WERI-Rb-1 (cell line): ENCODE measurements at places on chromosomes 1 and 21.

DNA sequence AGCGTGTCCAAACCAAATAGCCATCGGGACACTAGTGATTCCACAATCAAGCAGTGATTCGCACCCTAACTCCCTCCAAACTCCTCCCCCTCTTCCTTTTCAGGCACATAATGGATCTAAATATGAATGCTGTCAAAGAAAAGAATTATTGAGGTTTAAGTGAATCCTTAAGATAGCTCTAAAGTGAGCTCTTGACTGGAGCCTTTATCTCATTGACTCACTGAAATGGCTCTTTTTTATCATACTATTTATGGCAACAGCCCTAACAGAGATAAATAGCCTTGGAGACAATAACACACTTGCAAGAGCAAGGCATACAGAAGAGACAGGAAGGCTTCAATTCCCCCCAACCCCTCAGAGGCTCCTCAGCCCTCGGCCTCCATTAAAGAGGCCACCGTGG, 143.3 kb downstream of the PLXNA2 start:
- no peak for DNase-seq

- peak; percentile 10 for DNase-seq
These were observed 32.1 kb downstream of the LAMC2 start for GRCh38 chr1:183218027-183218618.

- DNase-seq: no peak
These were observed 30.0 kb downstream of the ZBTB17 start for GRCh38 chr1:15945832-15946448.

- no peak for DNase-seq
These were observed 178.0 kb upstream of the IVNS1ABP start for GRCh38 chr1:185495007-185495406.

DNA sequence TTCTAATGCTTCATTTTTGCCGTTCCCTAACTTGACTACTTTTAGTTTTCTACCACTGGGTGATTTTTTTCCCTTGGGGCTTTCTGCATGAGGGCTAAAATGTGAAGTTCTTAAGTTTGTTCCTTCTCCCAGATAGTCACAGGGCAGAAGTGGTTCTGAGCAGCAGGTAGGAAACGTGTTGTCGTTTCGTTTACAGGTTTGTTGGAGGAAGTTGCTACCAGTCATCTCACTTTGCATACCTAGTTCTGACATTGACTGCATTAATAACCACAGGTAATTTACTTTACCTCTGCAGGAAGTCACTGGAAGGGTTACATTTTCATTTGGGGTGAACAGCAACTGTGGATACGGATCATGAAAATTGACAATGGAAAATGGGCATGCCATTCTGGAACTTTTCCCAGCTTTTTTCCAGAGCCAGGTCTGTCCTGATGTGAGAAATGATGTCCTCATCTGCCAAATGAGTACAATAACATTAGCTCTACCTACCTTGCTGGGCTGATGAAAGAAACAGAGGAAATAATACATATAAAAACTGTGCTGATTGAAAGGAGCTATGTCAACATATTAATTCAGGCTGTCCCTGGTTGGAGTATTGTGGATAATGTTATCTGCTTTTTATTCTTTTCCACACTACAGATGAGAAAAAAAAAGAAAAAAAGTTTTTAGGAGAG, 94.2 kb downstream of the DISC1 start:
- DNase-seq: no peak

DNA sequence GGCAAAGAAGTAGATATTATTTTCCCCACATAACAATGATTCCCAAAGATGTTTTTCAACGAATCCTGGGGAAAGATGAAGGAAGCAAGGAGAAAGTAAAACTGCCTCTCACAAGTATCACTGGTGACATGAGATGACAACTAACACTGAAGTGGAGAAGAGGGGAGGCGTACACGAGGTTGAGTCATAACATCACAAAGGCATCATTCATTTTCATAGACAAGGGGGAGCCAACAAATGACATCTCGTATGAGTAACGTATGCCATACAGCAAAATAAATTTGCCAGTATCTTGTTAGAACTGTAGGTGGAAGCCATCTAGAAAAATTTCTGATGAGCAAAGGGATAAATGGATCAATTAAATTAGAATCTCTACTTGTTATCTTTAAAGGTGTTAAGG, 56.6 kb downstream of the ATP1B1 start:
- DNase-seq: no peak

- no peak for DNase-seq
These were observed 75.7 kb upstream of the F3 start for GRCh38 chr1:94617134-94617805.

GRCh38 chr1:7335224-7335879, 435.7 kb upstream of the VAMP3 start:
- no peak for DNase-seq

DNA sequence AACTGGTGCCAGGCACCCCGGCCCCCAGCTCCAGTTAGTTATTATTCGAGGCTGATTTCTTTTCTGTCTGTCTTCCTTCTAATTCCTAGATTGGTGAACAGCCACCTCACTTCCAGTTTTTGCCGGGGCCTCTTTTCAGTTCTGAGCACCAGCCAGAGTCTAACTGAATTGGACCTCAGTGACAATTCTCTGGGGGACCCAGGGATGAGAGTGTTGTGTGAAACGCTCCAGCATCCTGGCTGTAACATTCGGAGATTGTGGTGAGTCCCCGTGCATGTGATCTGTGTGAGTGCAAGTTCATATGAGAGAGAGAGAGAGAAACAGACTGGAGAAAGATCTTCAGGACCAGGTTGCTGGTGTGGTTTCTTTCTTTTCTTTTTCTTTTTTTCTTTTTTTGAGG, 13.5 kb downstream of the NLRP3 start:
- DNase-seq: no peak

GRCh38 chr1:94205639-94206038, 31.7 kb downstream of the ARHGAP29 start:
- no peak for DNase-seq

DNA sequence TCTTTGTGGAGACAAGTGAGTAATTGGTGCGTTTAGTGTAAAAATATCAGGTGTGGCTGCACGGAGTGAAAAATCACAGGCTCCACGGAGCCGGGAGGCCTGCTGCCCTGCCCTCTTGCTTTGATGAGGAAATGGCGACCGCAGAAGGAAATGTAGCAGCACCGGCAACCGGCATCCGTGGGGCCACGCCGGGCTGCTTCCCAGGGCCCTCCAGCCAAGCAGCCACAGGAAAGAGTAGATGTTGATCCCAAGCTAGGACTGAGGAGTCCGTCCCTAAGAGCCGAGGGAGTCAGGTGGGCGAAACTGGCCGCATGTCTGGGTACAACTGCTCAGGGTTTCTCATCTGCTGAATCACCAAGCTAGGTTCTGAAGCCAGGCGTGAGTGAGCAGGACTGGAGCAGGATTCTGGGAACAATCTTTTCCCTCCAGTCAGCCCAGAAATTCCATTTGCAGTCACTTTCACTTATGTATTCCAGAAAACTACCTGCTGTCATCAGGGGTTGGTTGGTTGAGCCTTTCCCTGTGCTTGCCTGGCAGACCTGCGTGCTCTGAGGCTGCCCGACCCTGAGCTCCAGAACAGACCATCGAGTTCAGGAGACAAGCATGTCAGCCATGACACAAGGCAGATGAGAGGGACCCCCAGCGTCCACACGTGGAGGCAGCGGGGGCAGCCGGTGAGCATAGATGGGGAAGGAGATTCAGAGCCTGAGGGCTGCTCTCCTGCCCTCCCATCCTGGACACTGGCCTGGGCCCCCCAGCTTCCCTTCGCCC, 5.8 kb upstream of the ITGB2 start:
- no peak for DNase-seq

DNA sequence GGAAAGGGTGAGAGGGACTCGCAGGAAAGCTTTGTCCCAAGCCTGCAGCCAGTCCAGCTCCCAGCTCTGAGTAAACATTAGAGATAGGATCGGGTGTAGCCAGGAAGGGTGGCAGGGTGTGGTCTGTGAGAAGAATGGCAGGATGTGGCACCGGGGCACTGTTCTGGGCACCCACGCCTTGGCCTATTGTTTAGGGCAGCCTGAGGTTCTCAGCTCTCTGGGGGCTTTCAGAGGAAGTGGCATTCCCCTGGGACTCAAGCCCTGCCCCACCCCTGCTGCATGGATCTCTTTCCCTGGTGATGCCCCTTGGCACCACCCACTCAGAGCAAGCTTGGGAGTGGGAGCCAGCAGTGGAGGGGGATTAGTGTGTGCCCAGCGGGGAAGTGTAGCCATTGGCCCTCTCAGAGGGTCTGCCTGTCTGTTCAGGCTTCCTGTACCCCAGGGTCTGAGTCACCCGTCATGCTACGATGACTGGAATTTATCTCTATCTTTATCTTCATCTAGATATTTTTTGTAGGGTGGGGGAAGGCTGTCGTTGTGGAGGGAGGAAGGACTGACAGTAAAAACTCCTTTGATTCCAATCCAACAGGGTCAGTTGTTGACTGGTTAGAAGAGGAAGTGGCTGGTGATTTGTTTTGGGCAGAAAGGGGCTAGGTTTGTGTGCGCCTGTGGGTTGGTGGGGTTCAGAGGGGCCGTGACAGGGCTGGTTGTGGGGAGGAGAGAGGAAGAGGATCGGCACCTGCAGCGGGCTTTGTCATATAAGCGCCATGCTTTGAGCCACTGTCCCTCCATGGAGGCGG, 31.6 kb downstream of the SOX13 start:
- DNase-seq: no peak

GRCh38 chr1:246068619-246069509, 438.2 kb downstream of the SMYD3 start:
- no peak for DNase-seq

DNA sequence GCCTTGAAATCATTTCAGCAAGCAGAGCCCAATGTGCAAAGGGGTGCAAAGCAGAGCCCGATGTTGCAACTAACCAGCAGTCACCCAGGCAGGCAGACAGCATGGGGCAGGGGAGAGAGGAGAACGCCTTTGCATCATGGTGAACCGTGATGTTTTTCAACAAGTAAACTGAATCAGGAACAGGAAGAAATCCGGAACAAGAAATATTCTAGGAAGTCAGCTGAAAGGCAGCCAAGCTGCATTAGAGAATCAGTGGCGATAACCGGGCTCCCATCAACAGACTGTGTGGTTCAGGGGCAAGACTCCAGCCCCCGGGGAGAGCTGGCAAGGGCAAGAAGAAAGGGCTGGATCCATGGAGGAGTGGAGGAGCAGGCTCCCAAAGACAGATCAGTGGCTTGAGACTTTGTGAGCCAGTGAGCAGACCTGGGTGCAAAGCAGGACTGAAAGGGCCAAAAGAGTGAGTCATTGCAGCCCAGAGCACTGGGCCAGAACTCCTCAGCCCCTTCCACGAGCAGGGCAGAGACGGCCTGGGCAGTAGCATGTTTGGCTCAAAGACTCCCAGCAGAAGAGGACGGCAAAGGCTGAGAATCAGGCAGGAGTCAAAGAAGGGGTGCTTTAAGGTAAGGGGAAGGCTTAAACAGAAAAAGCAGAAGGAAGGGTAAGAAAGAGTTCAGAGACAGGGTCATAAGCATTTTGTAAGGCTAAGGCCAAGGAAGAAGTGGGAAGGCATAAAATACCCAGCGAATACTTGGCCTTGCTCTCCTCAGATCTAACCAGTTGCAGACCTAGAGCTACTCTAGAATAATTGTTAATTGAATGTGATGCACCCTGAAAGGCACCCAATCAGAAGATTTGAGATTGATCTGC, 155.0 kb downstream of the SETD4 start:
- DNase-seq: no peak

GRCh38 chr1:226688056-226688748, 50.9 kb downstream of the ITPKB start:
- no peak for DNase-seq

DNA sequence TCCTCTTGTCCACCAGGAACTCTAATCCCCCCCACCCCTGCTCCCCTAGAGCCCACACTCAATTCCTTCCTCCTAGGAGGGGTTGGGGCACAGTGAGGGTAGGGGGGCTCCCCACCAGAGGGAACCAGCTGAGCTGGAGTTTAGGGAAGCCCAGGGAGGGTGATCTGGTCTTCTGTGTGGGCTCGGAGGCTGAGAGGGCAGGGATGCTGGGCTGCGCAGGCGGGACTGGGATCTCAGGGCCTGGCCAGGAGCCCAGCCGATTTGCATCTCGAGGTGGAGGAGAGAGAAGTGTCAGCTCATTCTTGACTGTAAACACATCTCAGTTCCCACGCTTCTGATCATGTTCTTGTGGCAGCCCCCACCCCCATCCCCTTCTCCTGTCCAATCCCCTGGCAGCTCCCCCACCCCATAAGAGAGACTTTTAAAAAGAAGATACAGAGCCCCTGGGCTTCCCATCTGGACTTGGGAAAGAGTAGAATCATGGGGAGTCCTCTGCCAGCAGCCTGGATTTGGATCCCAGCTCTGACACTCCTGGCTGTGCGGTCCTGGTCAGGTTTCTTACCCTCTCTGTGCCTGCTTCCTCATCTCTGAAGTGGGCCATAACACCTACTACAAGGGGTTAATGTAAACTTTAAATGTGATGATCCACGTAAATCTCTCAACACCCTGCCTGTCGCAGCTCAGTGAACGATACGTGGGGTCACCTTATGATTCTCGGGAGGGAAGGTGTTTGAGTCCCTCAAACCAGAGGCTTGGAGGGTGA, 6.6 kb downstream of the PEAR1 start:
- no peak for DNase-seq

DNA sequence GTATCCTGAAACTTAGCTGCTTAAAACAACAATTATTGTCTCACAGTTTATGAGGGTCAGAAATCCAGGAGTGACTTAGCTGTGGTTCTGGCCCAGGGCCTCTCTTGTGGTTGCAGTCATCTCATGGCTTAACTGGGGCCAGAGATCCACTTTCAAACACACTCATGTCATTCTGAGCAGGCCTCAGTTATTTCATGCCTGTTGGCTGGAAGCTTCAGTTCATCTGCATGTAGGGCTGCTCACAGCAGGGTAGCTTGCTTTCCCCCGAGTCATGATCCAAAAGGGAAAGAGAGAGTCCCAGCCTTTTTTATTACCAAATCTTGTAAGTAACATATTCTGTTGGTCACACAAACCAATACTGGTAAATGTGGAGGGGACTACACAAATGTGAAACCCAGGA, 96.6 kb upstream of the B3GALT2 start:
- DNase-seq: no peak
